ENCODE measurements at places on chromosomes 16 and 17. TPM values are rescaled to one million over a fixed set of nuclear protein-coding genes. Genes with fewer than 3 reads are reported as not detected.

TP53TG3F gene
- not detected for total RNA-seq

MPO gene
- not detected for total RNA-seq

GAS7 gene
- total RNA-seq, result 17.6 TPM

KRT39 gene
- total RNA-seq, result not detected

C1QL1 gene
- total RNA-seq, result 9.0 TPM

FSCN2 gene
- 0.35 TPM for total RNA-seq

CPHXL2 gene
- not detected for total RNA-seq

CRYM gene
- total RNA-seq, result not detected
